Substantia nigra (tissue), 51 donors: ENCODE measurements at places on chromosomes 1 and 21.

DNA sequence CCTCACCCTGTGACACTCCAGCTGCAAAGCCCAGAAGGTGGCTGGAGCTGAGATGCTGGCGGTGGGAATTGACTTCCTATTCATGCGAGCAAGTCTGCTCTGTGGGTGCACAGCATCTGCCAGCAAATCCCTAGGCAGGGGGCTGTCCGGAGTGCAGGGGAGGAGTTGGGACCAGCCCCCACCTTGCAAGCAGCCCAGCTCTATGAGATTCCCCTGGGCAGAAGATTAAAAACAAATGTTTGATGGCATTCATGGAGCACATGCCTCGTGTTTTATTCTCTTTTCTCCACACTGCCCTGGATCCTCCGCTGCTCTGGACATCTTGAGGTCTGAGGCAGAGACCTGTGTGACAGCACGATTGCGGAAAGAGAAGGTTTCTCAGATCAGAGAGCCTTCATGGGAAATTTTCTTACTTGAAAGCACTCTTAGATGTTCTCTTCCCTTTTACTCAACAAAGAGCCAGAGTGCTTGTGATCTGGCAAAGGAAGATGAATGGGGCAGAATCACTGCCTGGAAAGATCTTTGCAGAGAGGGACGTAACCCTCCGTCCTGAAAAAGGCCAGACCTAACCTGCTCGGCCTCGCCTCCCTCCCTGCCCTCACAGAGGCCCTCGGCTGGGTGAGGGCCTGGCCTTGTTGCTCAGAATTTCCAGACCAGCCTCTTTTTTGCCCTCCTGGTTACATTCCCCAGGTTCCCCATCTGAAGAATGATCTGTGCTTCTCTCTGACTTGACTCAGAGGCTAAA lies 597.1 kb downstream of the KIF26B start:
- DNase-seq = no peak

- DNase-seq = no peak
These were observed 181.5 kb downstream of the NPHP4 start for GRCh38 chr1:5810553-5811270.

DNA sequence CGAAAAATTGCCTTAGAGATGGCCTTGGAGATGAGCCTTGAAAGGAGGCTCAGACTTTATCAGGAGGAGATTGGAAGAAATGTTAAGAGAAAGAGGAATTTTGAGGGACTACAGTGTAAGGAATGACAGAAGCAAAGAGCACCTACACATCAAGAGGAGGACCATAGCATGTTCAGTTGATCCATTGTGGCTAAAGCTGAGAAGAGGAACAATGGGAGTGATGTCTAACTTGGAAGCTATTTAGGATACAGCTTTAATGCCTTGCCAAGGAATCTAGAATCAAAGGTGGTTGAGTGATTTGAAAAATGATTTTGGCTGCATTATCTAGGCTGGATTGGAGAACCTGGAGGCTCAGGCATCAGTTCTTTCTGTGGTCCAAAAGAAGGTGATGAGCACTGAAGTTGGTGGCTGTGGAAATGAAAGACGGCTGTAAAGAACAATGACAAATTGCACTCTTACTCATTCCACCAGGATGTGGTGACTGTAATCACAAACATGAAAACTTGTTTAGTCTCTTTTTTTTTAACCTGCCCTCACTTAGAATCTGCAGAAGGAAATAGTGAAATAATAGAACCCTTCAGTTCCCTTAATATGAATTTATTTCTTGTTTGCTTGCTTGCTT lies 11.3 kb downstream of the FAM20B start:
- DNase-seq = no peak

GRCh38 chr1:25651824-25652741 lies 35.5 kb downstream of the MAN1C1 start:
- no peak for DNase-seq
